Body of pancreas (tissue), 4 donors: ENCODE measurements at places on chromosomes 11 and 22. TPM values are rescaled to one million over a fixed set of nuclear protein-coding genes. Genes with fewer than 3 reads are reported as not detected.

ZP1 gene
- not detected for total RNA-seq

OR5P2 gene
- total RNA-seq: not detected

- no peak for DNase-seq
Measured at GRCh38 chr11:122226810-122227379, 110.9 kb upstream of the BLID start.

- DNase-seq: no peak
Measured at GRCh38 chr22:42078469-42079318, 806 bp upstream of the SMDT1 start.

GRCh38 chr11:125947419-125948277 is 1.8 kb downstream of the VSIG10L2 start:
- no peak for DNase-seq

DNA sequence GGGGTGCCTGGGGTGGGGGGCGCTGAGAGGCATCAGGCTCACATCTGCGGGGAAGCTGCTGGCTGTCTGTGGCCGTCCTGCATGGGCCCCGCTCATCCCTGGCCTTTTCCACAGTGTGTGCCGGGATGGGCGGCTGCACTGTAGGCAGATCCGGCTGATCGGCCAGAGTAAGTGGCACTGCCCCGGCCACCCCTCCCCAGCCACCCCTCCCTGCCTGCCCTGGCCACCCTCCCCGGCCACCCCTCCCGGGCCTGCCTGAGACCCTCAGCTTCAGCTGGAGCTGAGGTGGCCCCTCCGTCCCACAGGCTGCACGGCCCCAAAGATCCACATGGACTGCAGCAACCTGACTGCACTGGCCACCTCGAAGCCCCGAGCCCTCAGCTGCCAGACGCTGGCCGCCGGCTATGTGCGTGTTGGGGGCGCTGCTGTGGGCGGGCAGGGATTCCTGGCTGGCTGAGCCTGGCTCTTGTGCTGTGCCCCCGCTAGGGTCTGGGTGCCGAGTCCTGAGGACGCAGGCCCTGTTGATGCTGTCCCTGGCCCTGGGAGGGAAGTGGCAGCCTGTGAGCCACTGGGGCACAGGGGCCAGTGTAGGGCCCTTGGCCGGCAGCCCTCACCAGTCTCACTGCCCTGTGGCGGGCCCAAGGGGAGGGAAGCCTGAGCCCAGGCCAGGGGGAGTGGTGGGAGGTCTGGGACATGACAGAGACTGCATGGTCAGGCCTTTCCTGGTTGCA is 10.9 kb downstream of the MUC2 start:
- peak; percentile 10 for DNase-seq

GRCh38 chr22:29456211-29456671 is 17.9 kb downstream of the RFPL1 start:
- DNase-seq: no peak

PIK3C2A gene
- total RNA-seq: 21.4 TPM

DNA sequence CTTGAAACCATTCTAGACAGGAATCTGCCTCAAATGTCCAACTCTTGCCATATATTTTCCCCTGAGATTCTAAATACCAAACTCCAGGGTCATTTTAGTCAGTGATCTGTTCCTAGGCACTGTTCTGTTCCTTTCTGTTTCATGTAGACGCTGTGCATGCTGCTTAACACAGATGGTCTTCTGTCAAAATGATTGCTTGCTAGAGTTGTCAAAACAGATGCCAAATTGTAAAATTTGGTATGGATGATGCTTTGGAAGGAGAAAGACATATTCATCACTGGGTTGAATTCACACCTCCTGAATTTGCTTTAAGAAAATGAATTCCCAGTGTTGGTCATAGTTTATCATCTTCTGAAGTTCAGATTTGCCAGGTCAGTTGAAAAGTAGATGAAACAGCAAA is 425.9 kb downstream of the ETS1 start:
- DNase-seq: no peak

GRCh38 chr11:3370311-3370870 is 8.6 kb downstream of the ZNF195 start:
- no peak for DNase-seq

DNA sequence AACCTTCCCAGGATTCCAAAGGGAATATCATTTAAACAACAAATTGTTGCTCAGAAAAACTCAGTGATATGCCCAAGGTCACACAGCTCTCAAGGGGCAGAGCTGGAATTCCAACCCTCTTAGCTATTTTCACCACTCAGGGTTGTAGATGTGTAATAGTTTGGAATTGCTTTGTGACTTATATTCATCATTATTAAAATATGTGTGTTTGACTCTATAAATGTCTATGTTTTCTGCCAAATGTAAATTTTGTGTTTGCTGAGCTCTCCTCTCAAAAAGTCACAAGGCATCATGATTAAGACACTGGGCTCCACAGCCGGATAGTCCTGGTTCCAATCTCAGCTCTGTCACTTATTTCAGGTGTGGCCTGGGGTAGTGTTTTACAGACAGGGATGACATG is 407.3 kb downstream of the TMEM135 start:
- DNase-seq: no peak
